ENCODE measurements at places on chromosomes 1 and 21.
A peak's percentile ranks its signal among the peaks of the same experiment; 100 is the strongest.

DNA sequence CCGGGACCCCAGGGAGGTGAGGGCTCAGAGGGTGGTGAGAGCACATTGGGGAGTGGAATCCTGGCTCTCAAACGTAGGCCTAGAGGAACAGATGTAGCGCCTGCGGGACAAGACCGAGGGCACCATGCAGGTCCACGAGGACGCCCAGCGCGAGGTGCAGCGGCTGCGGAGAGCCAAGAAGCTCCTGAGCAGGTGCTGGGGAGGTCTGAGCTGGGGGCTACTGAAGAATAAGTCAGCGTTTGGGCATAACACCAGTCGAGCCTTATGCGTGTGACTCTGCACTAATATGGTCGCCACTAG is 2.6 kb upstream of the NBPF3 start:
- DNase-seq = no peak

DNA sequence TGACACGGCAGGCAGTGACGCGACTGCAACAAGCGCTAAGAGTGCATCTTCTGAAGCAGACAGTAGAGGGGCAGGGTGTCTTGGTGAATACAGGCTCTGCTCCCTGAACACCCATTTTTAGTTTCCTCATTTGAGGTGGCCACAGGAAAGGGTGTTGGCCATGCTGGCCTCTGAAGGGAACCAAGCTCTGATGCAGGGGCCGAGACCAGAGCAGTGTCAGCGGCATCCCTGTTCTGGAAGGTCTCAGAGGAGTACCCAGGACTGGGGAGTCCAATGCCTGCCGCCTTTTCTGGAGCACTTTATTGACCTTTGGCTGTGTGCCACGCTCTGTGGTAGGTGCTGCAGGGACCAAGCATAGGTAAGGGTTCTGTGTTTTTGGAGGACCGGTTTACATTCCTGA is 100.4 kb downstream of the KCNJ6 start:
- DNase-seq = no peak

DNA sequence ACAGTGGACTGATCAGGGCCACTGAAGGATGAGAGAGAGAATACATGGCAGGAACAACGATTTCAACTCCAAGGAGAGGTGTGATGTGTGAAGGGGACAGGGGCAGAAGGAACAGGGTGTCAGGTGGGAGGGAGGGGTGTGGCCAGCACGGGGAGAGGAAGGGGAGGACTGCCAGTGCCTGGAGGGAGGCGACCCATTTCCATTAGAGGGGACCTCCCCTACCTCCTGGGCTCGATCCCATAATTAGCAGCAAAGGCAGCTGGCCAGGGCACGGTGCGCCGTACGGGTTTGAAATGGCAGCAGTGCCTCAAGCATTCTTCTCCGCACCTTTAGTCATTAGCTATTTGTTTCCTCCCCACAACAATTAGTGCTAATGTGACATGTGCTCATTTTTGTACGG is 22.7 kb downstream of the CRYAA start:
- DNase-seq = no peak

GRCh38 chr1:63902844-63903589 is 129.2 kb downstream of the ROR1 start:
- no peak for DNase-seq

- no peak for DNase-seq
These were observed 12.8 kb upstream of the IFI44L start for GRCh38 chr1:78607334-78607927.

DNA sequence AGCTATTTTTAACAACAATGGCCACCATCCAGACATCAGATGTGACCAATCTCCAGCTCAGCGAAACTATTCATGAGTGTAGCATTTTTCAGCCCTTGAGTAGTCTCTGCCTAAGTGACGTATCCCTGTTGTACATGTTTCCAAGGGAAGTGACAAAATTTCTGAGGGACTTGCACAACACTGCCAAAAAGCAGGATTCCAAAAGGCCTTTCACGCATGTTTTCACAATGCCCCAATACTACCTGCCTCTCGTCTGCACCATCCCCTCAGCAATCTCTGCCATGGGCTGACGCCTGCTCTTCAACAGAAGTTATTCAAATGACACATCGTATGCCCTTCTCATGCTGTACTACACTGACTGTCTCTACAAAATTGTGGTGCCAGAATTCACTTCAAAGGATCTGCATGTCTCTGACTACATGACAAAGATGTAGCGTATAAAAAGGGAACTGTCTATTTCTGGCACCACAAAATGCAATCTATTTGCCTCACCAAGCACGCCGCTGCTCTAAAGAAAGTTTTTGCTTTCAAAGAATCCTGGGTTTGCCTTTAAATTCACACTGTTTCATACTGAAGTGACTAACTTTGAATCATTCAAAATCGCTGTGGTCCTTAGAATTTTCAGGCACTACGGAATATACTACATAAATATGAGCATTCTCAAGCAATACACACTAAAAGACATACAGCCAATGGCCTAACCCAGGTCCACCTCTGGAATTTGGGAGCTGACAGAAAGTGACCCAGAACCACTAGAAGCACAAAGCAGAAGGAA is 32.9 kb downstream of the JAK1 start:
- DNase-seq = no peak

- DNase-seq = no peak
These were observed 16.6 kb upstream of the ABCG1 start for GRCh38 chr21:42202321-42202720.

DNA sequence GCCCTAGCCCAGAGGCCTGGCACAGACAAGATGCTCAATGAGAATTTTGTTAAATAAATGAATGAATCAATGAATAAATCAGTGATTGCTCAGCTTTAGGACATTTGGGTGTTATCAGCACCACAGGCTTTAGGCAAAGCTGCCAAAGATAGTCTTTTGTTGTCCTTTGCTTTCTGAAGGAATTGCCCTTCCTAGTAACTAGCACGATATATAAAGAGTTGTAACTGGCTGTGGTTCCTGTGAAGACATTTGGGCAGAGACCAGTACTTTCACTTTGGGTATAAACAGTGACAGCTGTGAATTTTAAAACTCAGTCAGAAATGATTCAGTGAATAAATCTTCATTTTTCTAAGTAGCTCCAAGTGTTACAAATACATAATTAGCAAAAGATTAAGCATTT is 13.3 kb downstream of the RNU5D-1 start:
- no peak for DNase-seq

DNA sequence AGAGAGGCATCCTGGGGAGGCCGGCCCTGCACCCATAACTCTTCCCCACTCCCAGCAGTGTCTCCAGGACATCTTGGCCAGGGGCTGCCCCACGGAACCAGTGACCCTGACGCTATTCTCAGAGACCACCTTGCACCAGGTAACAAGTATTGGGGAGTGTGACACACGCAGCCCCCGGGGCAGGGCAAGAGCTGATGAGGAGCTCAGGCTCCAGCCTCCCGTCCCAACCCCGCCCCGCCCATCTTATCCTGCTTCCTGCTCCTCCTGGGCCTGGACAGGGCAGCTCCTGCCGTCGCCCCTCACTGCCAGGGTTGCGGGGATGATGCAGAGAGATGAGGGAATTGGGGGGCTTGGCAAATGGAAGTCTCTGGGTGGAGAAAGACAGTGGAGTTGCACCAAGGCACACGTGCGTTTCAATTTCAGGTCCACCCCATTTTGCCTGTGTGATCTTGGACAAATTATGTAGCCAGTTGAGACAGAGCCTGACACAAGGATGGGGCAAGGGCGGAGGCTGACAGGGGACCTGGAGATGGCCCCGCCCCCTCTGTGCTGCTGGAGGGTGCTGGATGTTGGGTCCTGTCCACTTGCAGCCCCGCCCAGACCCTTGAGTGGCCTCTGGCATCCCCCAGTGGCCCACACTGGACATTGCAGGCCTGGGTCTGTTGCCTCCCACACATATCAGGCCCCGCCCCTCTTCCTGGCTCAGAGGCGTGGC is 10.7 kb downstream of the CLCNKA start:
- DNase-seq = no peak

- DNase-seq = no peak
These were observed 13.8 kb upstream of the AK2 start for GRCh38 chr1:33050221-33051076.

- no peak for DNase-seq
These were observed 164.4 kb downstream of the LIPI start for GRCh38 chr21:14046401-14046800.

DNA sequence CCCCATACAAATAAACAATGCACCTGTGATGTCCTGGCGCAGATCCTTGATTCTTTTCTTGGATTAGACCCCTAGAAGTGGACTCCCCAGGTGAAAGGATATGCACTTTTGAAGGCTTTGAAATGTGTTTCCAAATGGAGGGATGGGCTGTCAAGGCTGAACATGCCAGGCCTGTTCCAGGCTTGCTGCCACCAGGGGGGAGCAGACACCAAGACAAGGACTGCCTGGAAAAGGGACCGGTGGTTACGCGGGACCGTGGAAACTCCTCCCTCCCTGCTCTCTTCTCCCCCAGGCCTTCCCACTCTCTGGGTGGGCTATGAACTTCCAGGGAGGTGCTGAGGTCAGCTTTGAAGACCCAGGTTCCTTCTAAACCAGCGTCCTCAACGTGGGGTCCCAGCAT is 12.7 kb downstream of the C1QB start:
- no peak for DNase-seq

GRCh38 chr1:175824079-175824478 is 80.7 kb upstream of the TNR start:
- DNase-seq = no peak

DNA sequence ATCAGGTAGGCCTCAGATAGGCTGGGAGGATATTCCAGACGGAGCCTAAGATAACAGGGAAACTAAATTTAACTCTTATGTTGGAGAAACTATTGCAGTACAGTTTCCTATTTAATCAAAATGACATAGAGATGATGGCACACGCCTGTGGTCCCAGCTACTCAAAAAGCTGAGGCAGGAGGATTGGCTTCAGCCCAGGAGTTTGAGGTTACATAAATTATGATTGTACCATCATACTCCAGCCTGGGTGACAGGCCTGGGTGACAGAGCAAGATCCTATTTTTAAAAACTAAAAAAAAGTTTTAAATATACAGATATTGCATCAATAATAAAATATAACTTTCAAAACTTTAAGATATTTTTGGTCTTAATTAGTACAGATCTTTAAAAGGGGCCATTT is 25.2 kb upstream of the TAL1 start:
- no peak for DNase-seq

- DNase-seq = no peak
These were observed 146.1 kb upstream of the FGGY start for GRCh38 chr1:59150577-59151386.

GRCh38 chr1:201348211-201348566 is 29.3 kb downstream of the TNNT2 start:
- no peak for DNase-seq

- peak; percentile 37 for DNase-seq
These were observed 83.2 kb downstream of the TM2D1 start for GRCh38 chr1:61641578-61642336.

- no peak for DNase-seq
These were observed 38.2 kb downstream of the KCNAB2 start for GRCh38 chr1:6083801-6084446.

DNA sequence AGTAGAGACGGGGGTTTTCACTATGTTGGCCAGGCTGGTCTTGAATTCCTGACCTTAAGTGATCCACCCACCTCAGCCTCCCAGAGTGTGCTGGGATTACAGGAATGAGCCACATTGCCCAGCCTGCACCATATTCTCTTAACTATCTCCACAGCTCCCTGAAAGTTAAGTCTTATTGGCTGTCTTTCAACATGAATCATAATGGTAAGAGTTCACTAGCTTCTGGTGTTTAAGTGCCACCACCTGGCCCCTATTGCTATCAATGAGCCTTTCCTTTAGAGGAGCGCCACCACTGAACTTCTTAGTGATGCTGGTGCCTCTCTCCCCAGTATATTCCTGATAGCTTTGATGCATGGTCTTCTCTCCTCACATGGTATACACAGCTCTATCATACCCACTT is 15.7 kb downstream of the ZFYVE9 start:
- no peak for DNase-seq

GRCh38 chr1:225845571-225846259 is 35.8 kb downstream of the EPHX1 start:
- DNase-seq = no peak

GRCh38 chr1:6108937-6109614 is 63.4 kb downstream of the KCNAB2 start:
- DNase-seq = no peak

GRCh38 chr1:76820028-76820427 is 47.3 kb upstream of the ST6GALNAC5 start:
- no peak for DNase-seq

- DNase-seq = no peak
These were observed 35.6 kb upstream of the ID3 start for GRCh38 chr1:23594927-23595353.

DNA sequence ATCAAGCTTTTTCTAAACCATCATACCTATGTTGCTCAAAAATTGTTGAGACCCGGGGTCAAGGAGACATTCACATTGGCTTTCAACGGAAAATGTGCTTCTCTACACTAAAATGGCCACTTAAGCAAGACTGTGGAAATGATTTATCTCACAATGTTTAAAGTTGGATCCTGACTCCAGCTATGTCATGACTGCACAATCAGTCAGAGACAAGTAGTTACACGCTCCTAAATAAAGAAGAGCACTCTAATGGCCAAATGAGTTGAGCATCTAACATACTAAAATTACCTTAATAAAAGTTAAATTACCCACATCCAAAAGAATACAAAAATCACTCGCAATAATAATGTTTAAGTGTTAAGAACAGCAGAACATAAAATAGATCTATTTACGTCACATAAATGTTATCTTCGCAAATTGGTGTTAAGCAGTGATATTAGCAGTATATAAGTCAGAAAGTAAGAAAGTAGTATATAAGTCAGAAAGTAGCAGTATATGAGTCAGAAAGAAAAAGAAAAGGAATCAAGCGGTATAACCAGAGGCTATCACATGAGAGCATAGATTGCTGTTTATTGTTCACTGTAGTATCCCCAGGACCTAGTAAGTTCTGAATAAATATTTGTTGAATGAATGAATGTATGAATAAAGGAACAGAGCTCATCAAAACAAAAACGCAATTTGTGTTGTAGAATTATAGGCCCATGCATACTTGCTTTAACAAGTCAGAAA is 28.4 kb downstream of the ZNF281 start:
- DNase-seq = no peak

DNA sequence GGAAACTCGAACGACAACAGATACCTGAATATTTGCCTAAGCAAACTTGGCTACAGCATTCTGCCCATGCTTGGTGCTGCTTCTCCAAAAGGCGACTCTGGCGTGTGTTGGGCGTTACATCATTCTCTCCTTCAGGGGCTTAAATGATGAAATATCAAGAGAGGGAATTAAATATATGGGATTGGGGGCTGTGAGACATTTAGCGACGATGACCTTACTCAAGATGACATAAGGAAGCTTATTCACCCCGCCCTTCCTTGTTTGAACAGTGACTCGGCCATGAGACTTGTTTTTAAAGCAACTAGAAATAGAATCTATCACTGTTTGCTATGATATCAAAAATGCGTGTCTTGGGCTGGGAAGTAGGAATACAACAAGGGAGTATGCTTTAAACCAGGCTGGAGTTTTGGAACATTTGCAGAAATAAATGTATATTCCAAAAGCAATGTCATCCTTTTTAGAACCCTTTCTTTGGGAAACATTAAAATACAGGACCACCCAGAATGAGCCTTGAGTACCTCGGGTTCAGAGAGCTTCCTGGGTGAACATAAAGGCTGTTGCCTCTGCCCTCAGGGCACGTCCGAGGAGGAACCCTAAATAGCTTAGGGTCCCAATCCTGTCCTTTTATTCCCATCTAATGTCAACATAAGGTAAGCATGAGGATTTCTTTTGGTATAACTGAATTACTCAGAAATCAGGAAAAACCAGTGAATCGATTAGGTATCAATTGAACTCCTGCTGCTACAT is 123.3 kb upstream of the SLC45A1 start:
- DNase-seq = no peak

Data from stimulated activated CD4-positive, alpha-beta T cell treated with anti-CD3 and anti-CD28 coated beads, Interleukin-1b, Interleukin-23, amount 100 ng/mL, for 1 hour (primary cell).